ENCODE measurements at places on chromosomes 1 and 21.

GRCh38 chr1:98049370-98050135 lies 128.7 kb upstream of the DPYD start:
- H3K36me3 ChIP-seq: no peaks in the 10 kb centered on the region
- H3K27me3 ChIP-seq: peaks cover 42% of the 10 kb centered on the region
- peak overlapping the region; percentile 82 for H3K4me3 ChIP-seq

GRCh38 chr1:1128454-1129139 lies 12.7 kb upstream of the C1orf159 start:
- H3K36me3 ChIP-seq: peaks cover 6% of the 10 kb centered on the region
- DNase-seq: no peak
- H3K4me1 ChIP-seq: no peaks in the 10 kb centered on the region
- H3K4me3 ChIP-seq: no peak overlapping the region
- H3K27ac ChIP-seq: no peak overlapping the region
- no peaks in the 10 kb centered on the region for H3K27me3 ChIP-seq

DNA sequence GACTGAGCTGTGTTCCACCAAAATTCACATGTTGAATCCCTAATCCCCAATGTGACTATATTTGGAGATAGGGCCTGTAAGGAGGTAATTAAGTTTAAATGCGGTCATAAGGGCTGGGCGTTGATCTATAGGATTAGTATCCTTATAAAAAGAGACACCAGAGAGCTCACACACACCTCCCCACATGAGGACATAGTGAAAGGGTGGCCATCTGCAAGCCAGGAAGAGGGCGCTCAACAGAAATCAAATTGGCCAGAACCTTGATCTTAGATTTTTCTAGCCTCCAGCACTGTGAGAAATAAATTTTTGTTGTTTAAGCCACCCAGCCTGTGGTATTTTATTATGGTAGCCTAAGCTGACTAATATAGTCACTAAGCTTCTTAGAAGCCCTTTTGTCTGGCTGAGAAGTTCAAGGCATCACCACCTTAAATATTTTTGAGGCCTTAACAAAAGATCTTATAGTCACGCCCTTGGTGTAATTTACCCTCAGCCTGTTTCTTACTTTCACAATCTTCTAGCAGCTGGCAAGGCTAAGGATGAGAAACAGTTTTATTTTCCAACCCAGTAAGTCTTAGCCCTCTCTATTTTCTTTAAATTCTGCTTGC lies 28.8 kb downstream of the GORAB start:
- peaks cover 11% of the 10 kb centered on the region for H3K4me1 ChIP-seq
- H3K4me3 ChIP-seq: no peak overlapping the region
- no peaks in the 10 kb centered on the region for H3K36me3 ChIP-seq
- no peak for DNase-seq

- H3K4me1 ChIP-seq: no peaks in the 10 kb centered on the region
- H3K27me3 ChIP-seq: no peaks in the 10 kb centered on the region
- DNase-seq: no peak
- no peak overlapping the region for H3K27ac ChIP-seq
Measured at GRCh38 chr1:183148599-183148998, 37.5 kb upstream of the LAMC2 start.

DNA sequence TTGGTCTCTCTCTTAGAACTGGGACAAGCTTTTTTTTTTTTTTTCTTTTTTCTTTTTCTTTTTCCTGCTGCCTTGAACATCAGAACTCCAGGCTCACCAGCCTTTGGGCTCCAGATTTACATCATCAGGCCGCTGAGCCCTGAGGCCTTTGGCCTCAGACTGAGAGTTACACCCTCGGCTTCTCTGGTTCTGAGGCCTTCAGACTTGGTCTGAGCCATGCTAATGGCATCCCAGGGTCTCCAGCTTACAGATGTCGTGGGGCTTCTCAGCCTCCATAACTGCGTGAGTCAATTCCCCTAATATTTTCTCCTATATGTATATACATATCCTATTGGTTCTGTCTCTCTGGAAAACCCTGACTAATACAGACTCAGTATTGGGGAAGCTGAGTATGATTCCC lies 36.5 kb upstream of the RC3H1 start:
- no peaks in the 10 kb centered on the region for H3K4me1 ChIP-seq
- DNase-seq: no peak
- no peaks in the 10 kb centered on the region for H3K27me3 ChIP-seq
- H3K4me3 ChIP-seq: no peak overlapping the region
- H3K27ac ChIP-seq: no peak overlapping the region

DNA sequence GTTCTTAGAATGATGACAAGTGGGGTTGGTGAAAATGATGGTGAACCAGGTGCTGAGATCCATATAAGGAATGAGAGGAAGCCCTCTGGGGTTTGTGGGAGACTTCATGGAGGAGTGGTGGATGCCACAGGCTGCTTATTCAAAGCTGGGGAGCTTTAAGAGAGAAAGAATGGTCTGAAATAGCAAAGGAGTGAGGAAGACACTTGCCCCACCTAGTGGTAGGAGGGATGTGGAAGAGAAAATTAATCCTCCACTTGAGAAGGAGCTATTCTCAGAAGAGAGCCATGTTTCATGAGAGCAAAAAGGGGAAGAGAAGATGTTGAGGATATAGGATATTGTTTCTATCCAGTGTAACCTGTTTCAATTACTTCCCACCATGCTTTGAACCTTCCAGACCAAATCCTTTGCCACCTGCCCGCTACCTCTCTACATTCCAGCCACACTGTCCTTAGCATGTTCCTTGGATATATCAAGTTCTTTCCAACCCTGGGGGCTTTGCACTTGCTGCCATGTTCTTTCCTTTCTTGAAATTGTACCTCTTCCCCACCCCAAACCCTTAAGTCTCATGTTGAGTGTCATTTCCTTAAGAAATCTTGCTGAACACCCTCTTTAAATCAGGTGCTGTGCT lies 19.6 kb upstream of the ZNF648 start:
- H3K36me3 ChIP-seq: no peaks in the 10 kb centered on the region
- H3K27ac ChIP-seq: no peak overlapping the region
- no peak overlapping the region for H3K4me3 ChIP-seq
- no peaks in the 10 kb centered on the region for H3K4me1 ChIP-seq
- DNase-seq: peak; percentile 49

GRCh38 chr1:40773748-40774265 lies 9.8 kb upstream of the KCNQ4 start:
- no peaks in the 10 kb centered on the region for H3K27me3 ChIP-seq
- peaks cover 25% of the 10 kb centered on the region for H3K36me3 ChIP-seq
- H3K4me3 ChIP-seq: no peak overlapping the region
- no peak for DNase-seq

GRCh38 chr1:206422525-206422924 lies 47.8 kb upstream of the IKBKE start:
- H3K27ac ChIP-seq: no peak overlapping the region
- H3K27me3 ChIP-seq: no peaks in the 10 kb centered on the region
- DNase-seq: no peak
- H3K36me3 ChIP-seq: peaks cover 14% of the 10 kb centered on the region
- H3K4me1 ChIP-seq: no peaks in the 10 kb centered on the region

DNA sequence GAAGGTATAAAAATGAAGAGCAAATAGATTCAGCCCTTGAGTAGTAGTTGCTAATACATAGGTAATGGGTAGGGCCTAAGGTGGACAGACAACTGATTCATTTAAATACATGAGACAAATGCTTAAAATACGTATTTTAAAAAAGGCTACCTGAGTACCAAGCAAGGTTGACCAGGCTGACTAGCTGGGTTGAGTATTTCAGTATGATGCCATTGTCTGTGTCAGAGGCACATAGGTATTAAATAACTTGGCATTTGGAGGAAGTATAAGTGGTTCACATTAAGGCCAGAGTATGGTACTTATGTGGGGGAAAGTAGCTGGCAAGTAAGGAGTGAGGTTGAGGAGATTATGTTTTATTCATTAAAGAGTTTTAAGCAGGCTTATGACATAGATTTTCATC lies 19.4 kb downstream of the NEK7 start:
- no peak overlapping the region for H3K4me3 ChIP-seq
- H3K36me3 ChIP-seq: no peaks in the 10 kb centered on the region
- no peak overlapping the region for H3K27ac ChIP-seq
- no peaks in the 10 kb centered on the region for H3K27me3 ChIP-seq

DNA sequence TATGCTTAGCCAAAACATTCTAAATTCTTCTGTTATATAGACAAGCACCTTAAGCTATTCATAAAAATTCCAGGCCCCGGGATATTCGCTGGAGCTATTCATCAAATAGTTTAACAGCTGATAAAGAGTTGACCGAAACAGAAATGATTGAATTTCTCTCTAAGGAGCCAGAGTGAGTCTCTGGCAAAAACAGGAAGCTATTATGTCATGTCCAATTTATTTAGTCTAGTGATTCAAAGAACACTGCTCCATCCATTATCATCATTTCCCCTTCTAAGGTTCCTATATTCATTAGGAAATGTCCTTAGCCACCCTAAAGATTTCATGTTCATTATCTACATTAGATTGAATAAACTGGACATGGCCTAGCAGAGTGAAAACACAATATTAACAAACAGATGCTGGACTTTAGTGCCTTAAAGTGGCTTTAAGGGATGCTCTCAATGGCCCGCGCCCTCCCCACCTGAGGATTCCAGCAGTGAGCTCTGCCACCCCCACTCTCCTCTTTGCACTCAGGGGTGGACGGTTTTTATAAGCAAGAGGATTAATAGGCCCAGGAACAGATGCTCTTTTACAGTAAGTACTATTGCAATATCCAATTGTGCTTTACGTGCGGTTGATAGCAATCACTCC lies 122.1 kb upstream of the RGS1 start:
- H3K4me1 ChIP-seq: no peaks in the 10 kb centered on the region
- DNase-seq: no peak
- H3K27ac ChIP-seq: no peak overlapping the region
- H3K36me3 ChIP-seq: no peaks in the 10 kb centered on the region
- H3K27me3 ChIP-seq: no peaks in the 10 kb centered on the region

- H3K27me3 ChIP-seq: no peaks in the 10 kb centered on the region
- H3K4me3 ChIP-seq: no peak overlapping the region
- peaks cover 3% of the 10 kb centered on the region for H3K4me1 ChIP-seq
- no peak for DNase-seq
- no peak overlapping the region for H3K27ac ChIP-seq
- H3K36me3 ChIP-seq: no peaks in the 10 kb centered on the region
Measured at GRCh38 chr1:84971957-84972356, 25.0 kb downstream of the MCOLN2 start.

DNA sequence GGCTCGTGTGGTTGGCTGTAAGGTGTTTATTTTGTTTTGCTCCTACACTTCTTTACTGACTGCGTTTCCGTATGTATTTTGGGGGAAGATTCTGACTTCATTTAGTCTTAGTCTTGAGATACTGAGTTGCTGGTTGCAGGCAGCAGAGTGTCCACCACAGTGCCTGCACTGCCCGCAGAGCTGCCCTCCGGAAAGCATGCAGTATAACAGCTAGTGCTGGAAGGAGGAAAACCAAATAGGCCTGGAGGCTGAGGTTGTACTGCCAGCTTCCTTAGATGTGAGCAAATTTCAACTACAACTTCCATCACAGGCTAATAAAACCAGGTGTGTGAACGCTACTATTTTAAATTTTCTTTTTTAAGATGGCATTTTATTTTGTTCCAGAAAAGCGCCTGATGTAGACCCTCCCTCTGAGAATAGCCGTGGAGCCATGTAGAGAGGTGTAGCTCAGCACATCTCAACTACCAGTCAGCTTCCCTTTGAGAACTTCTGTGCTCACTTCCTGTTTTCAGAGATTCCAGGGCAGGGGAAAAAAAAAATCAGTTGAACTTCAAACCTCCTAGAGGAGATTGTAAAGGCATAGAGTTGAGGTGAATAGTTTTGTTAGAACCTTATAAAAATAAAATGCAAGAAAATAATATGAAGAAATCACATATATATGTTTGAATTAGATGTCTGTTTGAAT lies 17.6 kb downstream of the LMO4 start:
- no peak overlapping the region for H3K27ac ChIP-seq
- H3K4me1 ChIP-seq: no peaks in the 10 kb centered on the region
- H3K27me3 ChIP-seq: no peaks in the 10 kb centered on the region
- no peak overlapping the region for H3K4me3 ChIP-seq

DNA sequence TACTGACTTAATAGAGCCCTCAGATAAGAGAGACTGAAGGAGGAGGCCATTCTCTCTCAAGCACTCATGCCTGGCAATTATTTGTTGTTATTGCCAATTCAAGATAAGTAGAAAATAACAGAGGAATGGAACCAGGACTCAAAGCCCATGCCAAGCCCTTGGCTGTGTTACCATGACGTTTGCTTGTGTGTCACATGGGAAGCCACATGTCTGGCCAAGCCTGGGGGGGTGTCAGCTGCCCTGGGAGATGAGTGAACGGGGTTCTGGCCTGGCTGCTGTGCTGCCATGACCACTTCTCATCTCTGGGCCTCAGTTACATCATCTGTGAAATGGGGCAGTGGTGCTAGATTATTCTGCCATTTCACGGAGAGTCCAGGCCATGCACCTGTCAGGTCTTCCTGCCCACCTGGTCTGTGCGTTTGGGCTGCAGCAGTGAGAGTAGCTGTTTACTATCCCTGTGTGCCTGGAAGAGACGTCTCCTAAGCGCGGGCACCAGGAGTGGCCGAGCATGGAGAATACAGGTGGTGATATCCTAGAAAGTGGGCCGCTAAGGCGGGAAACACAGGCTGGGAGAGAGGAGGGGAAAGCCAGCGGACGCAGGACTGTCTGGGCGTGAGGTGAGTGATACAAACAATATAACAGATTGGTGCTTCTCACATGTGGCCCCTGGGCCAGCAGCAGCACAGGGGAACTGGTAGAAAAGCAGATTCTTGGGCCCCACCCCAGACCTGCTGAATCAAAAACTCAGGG lies 67.8 kb downstream of the MAN1C1 start:
- no peak overlapping the region for H3K4me3 ChIP-seq
- no peaks in the 10 kb centered on the region for H3K4me1 ChIP-seq
- DNase-seq: no peak
- no peak overlapping the region for H3K27ac ChIP-seq
- H3K36me3 ChIP-seq: no peaks in the 10 kb centered on the region

GRCh38 chr1:245969283-245969682 lies 537.8 kb downstream of the SMYD3 start:
- H3K4me3 ChIP-seq: no peak overlapping the region
- no peak for DNase-seq
- H3K36me3 ChIP-seq: no peaks in the 10 kb centered on the region

GRCh38 chr21:42974832-42975820 lies 764 bp downstream of the PKNOX1 start:
- H3K27ac ChIP-seq: no peak overlapping the region
- peaks cover 6% of the 10 kb centered on the region for H3K4me1 ChIP-seq
- H3K27me3 ChIP-seq: no peaks in the 10 kb centered on the region
- DNase-seq: peak; percentile 48
- H3K4me3 ChIP-seq: peak overlapping the region; percentile 89
- H3K36me3 ChIP-seq: peaks cover 29% of the 10 kb centered on the region

Data from H9 (cell line).